CD8-positive, alpha-beta memory T cell (primary cell): ENCODE measurements at places on chromosomes 7 and 10. TPM values are rescaled to one million over a fixed set of nuclear protein-coding genes. Genes with fewer than 3 reads are reported as not detected.

Gene RHOBTB1
- total RNA-seq, result 0.07 TPM

DNA sequence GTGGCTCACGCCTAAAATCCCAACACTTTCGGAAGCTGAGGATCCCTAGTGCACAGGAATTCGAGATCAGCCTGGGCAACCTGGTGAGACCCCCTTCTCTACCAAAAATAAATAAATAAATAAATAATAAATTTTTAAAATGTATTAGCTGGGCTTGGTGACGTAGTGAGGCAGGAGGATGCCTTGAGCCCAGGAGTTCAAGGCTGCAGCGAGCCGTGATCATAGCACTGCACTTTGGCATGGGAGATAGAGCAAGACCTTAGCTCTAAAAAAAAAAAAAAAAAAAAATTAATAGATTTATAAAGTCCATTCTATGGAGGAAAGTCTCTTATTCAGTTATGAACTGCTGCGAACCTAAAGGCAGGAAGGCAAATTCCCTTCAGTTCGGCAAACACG, 1.1 kb upstream of the PTPN12 start:
- no peaks in the 10 kb centered on the region for H3K4me1 ChIP-seq
- H3K36me3 ChIP-seq, result no peaks in the 10 kb centered on the region
- no peaks in the 10 kb centered on the region for H3K27me3 ChIP-seq
- H3K27ac ChIP-seq, result peak overlapping the region; percentile 66
- DNase-seq, result no peak

Gene UNCX
- not detected for total RNA-seq

DNA sequence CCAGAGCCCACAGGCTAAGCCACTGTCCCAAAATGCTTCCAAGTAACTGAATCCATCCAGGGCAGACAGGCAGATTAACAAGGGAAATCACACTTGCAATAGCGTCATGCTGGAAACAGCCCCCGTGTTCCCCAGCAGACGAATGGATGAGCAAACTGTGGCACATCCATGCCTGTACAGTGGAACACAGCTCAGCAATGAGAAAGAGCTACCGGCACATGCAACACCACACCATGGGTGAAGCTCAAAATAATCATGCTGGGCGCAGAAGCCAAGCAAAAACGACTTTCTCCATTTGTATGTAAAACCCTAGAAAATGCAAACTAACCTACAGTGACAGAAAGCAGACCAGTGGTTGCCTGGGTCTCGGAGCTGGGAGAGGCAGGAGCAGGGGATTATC, 153.1 kb downstream of the SLIT1 start:
- no peaks in the 10 kb centered on the region for H3K4me1 ChIP-seq
- H3K27ac ChIP-seq, result no peak overlapping the region
- no peaks in the 10 kb centered on the region for H3K36me3 ChIP-seq

- no peak overlapping the region for H3K4me3 ChIP-seq
- no peaks in the 10 kb centered on the region for H3K4me1 ChIP-seq
- no peaks in the 10 kb centered on the region for H3K27me3 ChIP-seq
- no peak overlapping the region for H3K27ac ChIP-seq
- DNase-seq, result no peak
Observed at GRCh38 chr7:138226001-138226476, 149.8 kb downstream of the AKR1D1 start.

GRCh38 chr7:80654887-80655340, 16.5 kb downstream of the CD36 start:
- H3K36me3 ChIP-seq, result no peaks in the 10 kb centered on the region
- H3K27ac ChIP-seq, result no peak overlapping the region
- no peaks in the 10 kb centered on the region for H3K27me3 ChIP-seq
- DNase-seq, result no peak
- no peak overlapping the region for H3K4me3 ChIP-seq

Gene GIMAP1
- total RNA-seq, result 10.0 TPM

Gene HOXA5
- total RNA-seq, result not detected

Gene ZCWPW1
- total RNA-seq, result 4.3 TPM

GRCh38 chr7:5077740-5078139, 32.1 kb downstream of the RBAK start:
- no peaks in the 10 kb centered on the region for H3K36me3 ChIP-seq
- DNase-seq, result no peak
- H3K4me1 ChIP-seq, result no peaks in the 10 kb centered on the region
- no peak overlapping the region for H3K4me3 ChIP-seq

GRCh38 chr10:36441557-36441956, 683.8 kb upstream of the ANKRD30A start:
- H3K4me1 ChIP-seq, result no peaks in the 10 kb centered on the region
- no peak overlapping the region for H3K4me3 ChIP-seq
- DNase-seq, result no peak
- H3K36me3 ChIP-seq, result no peaks in the 10 kb centered on the region

DNA sequence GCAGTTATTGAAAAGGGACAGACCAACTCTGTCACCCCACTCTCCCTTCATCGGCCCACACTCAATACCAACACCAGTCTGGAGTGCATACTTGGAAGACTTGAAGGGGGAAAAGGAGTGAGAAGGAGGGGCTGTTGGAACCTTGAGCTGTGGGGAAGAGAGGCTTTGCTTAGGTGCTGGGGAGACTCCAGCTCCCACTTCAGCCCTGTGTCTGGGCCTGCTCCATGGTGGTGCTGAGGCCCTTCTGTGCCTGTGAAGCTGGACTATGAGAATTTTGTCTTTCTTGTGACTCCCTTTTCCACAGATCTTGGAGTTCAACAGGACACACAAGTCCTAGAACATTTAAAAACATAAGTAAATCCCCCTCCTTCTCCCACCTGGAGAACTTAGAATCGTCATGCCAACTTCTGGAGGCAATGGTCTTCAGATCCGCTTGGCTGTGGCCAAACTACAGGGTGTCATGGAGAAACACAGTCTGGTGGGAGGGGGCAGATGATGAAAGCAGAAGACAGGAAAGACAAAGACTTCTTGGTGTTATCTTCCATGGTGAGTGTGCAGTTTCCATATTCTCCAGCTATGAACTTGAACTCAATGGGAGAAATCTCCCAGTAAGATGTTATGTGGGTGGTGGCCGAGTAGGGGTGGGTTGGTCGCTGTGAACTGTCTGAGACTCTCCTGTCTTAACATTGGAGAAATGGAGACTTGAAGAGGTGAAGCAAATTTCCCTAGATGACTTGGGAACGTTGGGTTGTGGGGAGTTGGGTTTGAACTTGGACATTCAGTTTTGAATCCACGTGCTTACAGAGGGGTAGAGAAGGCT, 18.4 kb upstream of the GIMAP8 start:
- no peak for DNase-seq
- H3K4me1 ChIP-seq, result peaks cover 6% of the 10 kb centered on the region
- H3K36me3 ChIP-seq, result no peaks in the 10 kb centered on the region
- H3K27ac ChIP-seq, result no peak overlapping the region

GRCh38 chr10:8115618-8115980, 61.1 kb downstream of the GATA3 start:
- no peaks in the 10 kb centered on the region for H3K36me3 ChIP-seq
- no peaks in the 10 kb centered on the region for H3K27me3 ChIP-seq
- H3K4me1 ChIP-seq, result no peaks in the 10 kb centered on the region
